ENCODE measurements at places on chromosomes 12 and 14. TPM values are rescaled to one million over a fixed set of nuclear protein-coding genes. Genes with fewer than 3 reads are reported as not detected.
A peak's percentile ranks its signal among the peaks of the same experiment; 100 is the strongest.

- DNase-seq, result no peak
Observed at GRCh38 chr14:106094654-106095189, 568.3 kb downstream of the TMEM121 start.

- no peak for DNase-seq
Observed at GRCh38 chr14:28784096-28785048, 17.8 kb downstream of the FOXG1 start.

GRCh38 chr12:2841056-2841650 lies 6.3 kb upstream of the NRIP2 start:
- no peak for DNase-seq

GRCh38 chr12:88472775-88473174 lies 107.5 kb downstream of the KITLG start:
- no peak for DNase-seq

The GALNT16 gene
- not detected for total RNA-seq

The LBHD2 gene
- not detected for total RNA-seq

DNA sequence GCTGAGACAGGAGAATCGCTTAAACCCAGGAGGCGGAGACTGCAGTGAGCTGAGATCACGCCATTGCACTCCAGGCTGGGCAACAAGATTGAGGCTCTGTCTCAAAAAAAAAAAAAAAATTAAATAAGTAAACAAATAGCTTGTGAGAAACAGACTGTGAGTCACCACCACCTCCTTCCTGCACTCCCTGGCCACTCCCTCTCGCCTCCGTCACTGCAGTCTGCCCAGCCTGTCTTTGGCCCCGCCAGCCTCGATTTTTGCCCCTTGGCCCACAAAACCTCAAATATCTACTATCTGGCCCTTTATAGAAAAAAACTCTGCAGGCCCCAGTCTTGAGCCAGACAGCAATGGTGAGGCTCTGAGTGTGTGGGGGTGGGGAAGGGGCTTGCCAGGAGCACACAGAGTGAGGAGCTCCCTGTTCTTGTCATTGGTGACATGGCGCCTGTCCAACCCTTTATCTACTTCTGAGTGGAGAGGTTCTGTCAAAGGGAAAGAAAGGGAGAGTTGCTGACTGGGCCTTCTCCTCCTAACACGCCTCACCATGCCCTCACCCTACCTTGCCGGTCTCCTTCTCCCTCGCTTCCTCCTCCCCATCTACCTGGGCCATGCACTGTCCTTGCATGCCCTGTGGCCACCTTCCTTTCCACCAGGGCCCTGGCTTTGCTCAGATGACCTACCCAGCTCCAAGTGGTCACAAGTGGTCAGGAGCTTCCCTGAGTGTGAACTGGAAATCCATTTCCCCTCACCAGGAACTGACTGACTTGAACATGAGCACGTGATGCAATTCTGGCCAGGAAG lies 22.1 kb downstream of the LGMN start:
- DNase-seq, result peak; percentile 79

The RACGAP1 gene
- total RNA-seq, result 55.9 TPM

DNA sequence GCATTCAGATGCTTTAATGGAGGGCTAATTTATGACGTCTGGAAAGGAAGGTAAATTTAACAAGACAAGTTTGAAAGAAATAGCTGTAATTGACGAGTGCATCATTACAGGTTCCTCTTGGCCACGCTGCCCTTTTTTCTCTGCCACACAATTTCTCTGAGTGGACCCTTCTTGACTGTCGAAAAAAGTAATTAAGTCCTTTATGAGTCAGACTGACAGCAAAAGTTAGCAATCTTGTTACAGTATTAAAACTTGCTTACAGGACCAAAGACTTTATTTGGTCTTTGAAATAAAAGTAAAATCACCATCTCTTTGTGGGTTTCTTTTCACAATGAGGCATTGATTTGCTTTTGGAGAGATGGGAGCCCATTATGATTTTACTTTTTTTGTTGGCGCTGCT lies 42.6 kb downstream of the SAMD4A start:
- DNase-seq, result no peak

- DNase-seq, result no peak
Observed at GRCh38 chr14:23512156-23512555, 39.4 kb downstream of the ZFHX2 start.

DNA sequence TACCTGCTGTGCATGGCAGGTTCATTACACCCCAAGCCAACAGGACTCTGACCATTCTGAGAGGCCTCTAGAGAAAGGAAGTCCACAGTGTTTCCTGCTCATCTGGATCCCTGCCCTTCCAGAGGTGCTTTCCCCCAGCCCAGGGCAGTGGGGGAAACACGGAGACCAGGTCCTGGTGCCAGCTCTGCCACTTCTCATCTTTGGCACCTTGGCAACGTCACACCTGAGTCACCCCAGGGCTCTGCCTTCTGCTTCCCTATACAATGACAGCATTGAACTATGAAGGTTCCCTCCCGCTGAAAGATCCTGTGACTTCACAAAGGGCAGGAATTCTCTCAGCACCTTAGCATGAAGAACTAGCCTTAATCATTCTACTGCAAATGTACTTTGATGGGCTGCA lies 74.9 kb downstream of the ANO2 start:
- no peak for DNase-seq

The SLCO1C1 gene
- not detected for total RNA-seq

DNA sequence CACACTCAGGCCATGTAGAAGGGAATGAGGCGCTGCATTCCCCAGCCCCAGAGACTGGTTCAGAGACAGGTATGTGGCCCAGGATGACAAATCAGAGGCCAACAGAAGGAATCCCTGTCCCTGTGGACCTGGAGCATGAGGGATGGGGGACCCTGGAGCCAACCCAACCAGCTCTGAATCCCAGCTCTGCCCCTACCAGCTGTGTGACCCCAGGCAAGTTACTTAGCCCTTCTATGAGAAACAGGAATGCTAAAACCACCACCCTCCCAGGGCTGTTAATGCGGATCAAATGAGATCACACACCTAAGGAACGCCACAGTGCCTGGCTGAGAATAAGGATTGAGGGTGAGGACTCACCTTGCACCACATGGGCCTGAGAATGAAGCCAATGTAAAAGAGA lies 15.6 kb downstream of the ITPK1 start:
- DNase-seq, result no peak

- DNase-seq, result no peak
Observed at GRCh38 chr12:99352269-99352668, 295.3 kb upstream of the GARIN6 start.

DNA sequence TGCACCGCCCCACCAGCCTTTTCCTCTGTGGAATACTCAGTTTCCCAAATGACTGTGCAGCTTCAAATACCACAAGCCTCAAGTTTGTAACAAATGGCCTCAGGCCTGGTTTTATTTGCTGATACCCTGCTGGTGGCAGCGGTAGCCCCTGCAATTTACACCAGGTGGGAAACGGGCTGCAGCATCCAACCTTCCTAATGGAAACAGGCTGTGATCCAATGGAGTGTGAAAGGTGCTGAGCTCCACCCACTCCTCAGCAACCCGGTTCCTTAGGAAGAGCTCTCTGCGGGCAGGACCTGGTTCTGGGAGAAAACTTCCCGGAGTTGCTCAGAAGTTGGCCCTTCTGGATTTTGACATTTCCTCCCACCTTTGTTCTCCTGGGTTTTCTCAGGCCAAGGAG lies 41.7 kb upstream of the LTA4H start:
- no peak for DNase-seq

DNA sequence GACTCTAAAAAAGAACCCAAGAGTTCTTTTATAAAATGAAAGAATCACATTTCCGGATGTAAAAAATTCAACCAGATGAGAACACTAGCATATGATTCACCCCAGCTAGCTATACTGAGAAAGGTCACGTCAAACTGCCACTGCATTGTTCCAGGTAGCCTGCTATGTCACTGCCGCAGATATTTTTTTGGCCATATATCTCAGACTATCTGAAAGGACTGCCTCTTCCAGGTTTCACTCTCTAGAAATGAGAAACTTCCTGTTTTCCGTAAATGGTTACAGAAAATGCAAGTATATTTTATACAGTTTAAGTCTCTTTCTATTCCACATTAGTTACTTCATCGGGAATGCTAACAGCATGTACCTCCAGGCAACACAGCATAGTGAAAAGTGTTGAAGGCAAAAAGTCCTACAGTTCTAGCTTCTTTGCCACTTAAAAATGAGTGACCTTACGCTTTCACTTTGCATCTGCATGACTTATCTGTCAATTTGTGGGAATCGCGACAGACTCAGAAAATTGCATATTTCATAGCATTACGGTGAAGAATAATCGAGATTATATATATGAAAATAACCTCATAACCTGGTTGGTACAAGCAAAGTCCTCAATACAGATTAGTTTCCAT lies 105.2 kb downstream of the MED13L start:
- no peak for DNase-seq

DNA sequence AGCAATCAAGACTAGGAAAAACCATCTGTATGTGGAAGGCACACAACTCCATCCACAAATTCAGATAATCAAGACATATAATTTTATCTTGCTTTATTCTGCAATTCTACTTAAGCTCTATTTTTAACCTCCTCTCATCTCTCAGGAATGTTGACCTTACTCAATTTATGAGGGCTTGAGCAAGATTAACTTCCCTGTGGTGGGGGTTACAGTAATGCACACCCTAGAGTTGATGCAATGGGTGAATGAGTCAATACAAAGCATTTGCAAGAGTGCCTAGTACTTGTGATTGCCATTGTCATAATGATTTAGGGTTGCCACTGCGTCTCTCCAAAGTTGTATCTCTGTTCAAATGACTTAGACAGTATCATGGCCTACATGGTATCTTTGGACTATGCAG lies 1598.4 kb upstream of the TMEM132C start:
- no peak for DNase-seq

- DNase-seq, result no peak
Observed at GRCh38 chr14:106809615-106810014, 1283.2 kb downstream of the TMEM121 start.

The TIMM9 gene
- total RNA-seq, result 9.5 TPM

- DNase-seq, result no peak
Observed at GRCh38 chr14:51341338-51341737, 101.3 kb downstream of the TMX1 start.

GRCh38 chr12:109592905-109593272 lies 19.3 kb downstream of the MVK start:
- no peak for DNase-seq

The SLC4A8 gene
- total RNA-seq, result not detected

- no peak for DNase-seq
Observed at GRCh38 chr14:92439537-92440344, 73.8 kb upstream of the RIN3 start.

GRCh38 chr12:89448526-89448925 lies 76.1 kb downstream of the GALNT4 start:
- DNase-seq, result no peak

- DNase-seq, result no peak
Observed at GRCh38 chr12:22677781-22678574, 53.0 kb downstream of the ETNK1 start.

DNA sequence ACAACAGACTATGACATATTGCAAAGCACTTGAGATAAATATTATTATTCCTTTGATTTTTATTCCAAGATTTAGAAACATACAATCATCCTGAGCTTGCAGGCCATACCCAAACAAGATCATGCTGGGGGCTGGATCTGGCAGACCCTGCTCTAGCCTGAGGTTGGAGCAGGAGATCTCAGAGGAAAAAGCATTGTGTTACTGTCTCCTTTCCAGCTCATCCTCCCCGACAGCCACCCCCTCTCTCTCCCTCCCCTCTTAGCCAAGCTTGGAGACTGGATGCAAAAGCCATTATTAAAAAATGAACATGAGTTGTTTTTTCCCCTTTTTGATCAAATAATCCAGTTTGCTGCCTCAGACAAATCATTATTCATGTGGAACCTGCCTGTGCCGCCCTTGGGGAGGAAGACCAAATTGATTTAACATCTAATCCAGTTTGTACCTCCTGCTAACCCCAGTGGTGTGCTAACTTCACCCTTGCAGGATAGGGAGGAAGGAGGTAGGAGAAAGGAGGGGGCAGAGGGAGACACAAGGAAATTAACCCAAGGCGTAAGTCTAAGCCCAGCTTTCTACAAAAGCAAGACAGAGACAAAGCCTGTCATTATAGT lies 565.8 kb upstream of the TBX3 start:
- DNase-seq, result no peak

DNA sequence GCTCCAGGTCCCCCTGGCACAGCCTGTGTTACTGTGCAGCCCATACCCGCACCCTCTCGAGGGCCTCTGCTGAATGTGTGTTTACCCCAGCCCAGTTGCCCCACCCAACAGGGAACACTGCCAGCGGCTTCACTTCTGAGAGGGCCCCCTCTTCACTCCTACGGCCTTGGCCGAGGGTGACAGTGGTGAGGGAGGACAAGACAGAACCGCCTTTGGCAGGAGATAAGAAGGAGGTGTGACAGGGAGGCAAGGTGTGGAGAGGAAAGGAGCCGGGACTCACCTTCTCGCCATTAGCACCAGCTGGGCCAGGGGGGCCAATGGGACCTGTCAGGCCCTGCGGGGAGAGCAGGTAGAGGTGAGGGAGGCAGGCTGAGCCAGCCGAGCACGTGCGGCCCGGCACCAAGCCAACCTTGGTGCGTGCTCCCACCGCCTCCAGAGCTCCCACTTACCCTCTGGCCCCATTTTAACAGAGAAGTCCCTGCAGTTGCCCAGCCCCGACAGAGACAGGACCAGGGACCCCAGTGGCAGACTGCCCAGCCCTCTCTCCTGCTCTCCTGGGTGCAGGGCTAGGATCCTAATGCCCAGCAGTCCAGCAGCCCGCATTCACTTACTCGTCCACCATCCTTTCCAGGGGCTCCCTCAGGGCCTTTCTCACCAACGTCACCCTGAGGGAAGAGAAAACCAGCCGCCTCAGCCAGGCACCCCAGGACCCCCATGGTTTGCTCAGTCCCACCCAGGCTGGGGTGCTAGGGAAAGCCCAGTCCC lies 18.3 kb downstream of the TMEM106C start:
- DNase-seq, result no peak

GRCh38 chr14:99982537-99983250 lies 82.5 kb upstream of the EVL start:
- DNase-seq, result peak; percentile 42

- DNase-seq, result no peak
Observed at GRCh38 chr14:71734076-71734475, 198.2 kb upstream of the RGS6 start.

DNA sequence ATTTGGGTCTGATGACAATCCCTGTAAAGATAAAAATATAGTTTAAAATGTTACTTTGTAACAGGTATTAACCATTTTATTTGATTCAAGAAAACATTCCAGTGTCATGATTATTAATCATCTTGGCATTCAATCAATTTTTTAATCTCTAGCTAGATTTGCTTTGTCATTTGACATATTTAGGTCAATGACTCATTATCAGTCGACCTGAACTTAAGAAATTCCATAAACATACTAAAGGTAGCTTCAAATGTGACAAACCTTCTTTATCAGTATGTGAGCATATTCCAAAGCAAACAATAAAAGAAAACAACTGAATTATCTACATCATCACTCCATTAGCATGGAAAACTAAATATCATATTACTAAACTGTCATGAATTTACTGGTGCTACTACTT lies 50.8 kb upstream of the CDKL1 start:
- peak; percentile 2 for DNase-seq

- peak; percentile 73 for DNase-seq
Observed at GRCh38 chr14:32417956-32418552, 89.0 kb downstream of the AKAP6 start.

The SYNE3 gene
- total RNA-seq, result not detected

- DNase-seq, result no peak
Observed at GRCh38 chr12:6294156-6295093, 16.1 kb upstream of the PLEKHG6 start.

The GUCY2C gene
- total RNA-seq, result not detected

Data from HT-29 (cell line).